ENCODE measurements at places on chromosomes 5 and 9.

- no peaks in the 10 kb centered on the region for H3K27me3 ChIP-seq
- peaks cover 2% of the 10 kb centered on the region for H3K4me1 ChIP-seq
- DNase-seq: no peak
- H3K27ac ChIP-seq: no peak overlapping the region
- no peak overlapping the region for H3K4me3 ChIP-seq
These were observed 155.8 kb downstream of the DAB2IP start for GRCh38 chr9:121807069-121807822.

DNA sequence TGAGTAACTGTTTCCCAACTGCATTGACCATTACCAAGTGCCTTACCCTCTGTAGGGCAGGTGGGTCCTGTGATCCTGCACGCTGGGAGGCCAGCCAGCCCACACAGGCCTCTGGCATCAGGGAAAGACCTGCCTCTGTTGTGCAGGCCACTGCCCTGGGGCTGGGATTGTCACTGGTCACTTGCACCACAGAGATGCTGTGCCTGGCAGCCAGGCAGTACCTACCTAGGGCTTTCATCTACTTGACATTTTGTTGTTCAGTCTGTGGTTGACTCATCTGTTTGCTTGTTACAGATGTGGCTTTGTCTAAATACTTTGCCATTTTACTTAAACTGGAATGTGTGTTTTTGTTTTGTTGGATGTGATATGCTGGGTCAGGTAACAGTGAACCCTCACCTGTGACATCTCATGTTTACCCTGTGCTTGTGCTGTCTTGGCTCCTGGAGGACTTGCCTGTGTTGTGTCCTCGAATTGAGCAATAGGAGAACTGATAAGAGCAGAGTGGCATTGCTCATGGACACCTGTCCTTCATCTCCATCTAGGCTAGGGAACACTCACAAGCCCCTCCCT lies 32.8 kb downstream of the SECISBP2 start:
- H3K4me3 ChIP-seq: no peak overlapping the region
- H3K4me1 ChIP-seq: no peaks in the 10 kb centered on the region
- no peak overlapping the region for H3K27ac ChIP-seq
- H3K36me3 ChIP-seq: peaks cover 61% of the 10 kb centered on the region
- no peak for DNase-seq

GRCh38 chr5:17219006-17219422 lies 1.6 kb downstream of the BASP1 start:
- peaks cover 4% of the 10 kb centered on the region for H3K4me1 ChIP-seq
- DNase-seq: peak; percentile 64
- no peaks in the 10 kb centered on the region for H3K27me3 ChIP-seq
- peak overlapping the region; percentile 20 for H3K27ac ChIP-seq

DNA sequence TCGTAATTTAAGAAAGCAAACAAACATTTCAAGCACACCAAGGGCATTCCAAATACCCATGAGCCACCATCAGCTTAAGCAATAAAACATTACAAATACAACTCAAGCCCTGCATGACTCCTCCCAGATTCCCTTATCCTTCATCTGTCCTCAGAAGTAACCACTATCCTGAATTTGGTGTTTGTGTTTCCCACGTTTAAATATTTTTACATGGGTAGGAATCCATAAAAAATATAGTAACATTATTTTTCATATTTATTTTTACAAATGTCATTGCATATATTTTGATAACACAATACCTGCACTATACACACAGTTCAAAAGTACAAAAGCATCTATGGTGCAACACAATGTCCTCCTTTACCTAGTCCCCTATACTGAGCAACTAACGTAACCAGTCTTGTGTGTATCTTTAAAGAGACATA lies 6.4 kb downstream of the PRKAA1 start:
- peaks cover 2% of the 10 kb centered on the region for H3K4me1 ChIP-seq
- peaks cover 21% of the 10 kb centered on the region for H3K36me3 ChIP-seq
- no peaks in the 10 kb centered on the region for H3K27me3 ChIP-seq

DNA sequence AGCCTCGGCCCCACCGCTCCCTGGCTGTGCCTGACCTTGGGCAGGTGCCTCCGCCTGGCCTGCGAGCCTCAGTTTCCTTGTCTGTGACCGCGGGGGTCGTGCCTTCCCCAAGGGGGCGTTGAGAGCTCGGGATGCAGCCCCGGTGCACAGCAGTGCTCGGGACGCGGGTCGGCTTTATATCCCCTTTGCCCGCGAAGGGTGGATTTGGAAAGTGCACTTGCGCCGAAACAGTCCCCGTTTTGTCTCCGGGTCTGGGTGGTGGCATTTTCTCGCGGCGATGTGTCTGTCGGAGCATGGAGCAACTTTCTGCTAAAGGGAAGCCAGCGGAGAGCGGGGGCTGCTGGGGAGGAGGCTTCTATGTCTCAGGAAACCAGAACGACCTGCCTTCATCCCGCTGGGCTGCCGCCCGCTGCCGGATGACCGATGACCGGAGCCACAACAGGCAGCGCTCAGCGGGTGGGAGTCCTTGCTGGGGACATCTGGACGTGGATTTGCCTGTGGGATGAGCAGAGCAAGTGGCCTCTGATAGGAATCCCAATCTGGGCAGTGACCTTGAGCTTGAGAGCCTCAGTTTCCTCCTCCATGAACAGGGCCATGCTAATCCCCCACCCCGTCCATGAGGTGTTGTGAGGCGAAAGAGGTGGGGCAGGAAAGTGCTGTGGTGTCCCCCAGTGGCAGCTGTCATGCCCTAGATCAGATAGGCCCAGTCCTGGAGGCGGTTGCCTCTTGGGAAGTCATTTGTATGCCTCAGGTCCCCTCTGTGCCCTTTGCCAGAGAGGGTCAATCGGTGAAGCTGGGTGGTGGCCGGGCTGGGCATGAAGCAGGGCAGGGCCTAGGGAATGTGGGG lies 651 bp downstream of the HRH2 start:
- no peak overlapping the region for H3K27ac ChIP-seq
- no peaks in the 10 kb centered on the region for H3K36me3 ChIP-seq
- peak overlapping the region; percentile 41 for H3K4me3 ChIP-seq
- H3K4me1 ChIP-seq: peaks cover 5% of the 10 kb centered on the region

DNA sequence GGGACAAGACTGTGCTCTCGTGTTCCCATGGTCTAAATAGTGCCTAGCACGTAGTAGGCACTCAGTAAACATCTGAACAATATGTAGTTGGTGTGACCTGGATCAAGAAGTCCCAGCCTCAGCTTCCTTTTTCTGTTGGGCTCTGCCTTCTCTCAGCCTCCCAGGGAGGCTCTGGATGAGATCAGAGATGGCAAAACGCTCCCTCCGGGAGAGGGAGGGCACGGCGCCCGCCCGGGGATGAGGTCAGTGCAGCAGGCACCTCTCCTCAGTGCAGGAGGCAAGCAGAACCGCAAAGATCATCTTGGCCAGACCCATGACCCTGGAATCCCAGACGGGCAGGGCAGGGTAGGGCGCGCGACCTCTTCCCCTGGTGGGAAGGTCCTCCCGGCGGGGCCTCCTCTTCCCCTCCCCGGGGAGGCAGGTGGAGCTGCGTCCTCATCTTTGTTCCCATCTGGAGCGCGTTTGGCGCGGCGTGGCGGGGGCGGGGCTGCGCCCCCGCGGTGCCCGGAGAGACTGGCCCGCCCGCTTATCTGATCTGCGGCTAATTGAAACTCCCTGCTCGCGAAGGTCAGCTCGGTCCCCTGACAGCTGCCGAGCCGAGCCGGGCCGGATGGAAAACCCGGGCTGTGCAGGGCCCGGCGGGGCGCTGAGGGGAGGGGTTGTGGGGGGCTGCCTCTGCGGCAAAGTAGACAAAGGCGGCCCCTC lies 60.9 kb downstream of the CXXC5 start:
- DNase-seq: peak; percentile 79
- H3K4me3 ChIP-seq: peak overlapping the region; percentile 42
- no peaks in the 10 kb centered on the region for H3K36me3 ChIP-seq
- H3K27me3 ChIP-seq: no peaks in the 10 kb centered on the region
- H3K27ac ChIP-seq: peak overlapping the region; percentile 72

GRCh38 chr5:54360089-54360488 lies 49.7 kb upstream of the ARL15 start:
- peaks cover 5% of the 10 kb centered on the region for H3K4me1 ChIP-seq
- peaks cover 1% of the 10 kb centered on the region for H3K36me3 ChIP-seq
- H3K27me3 ChIP-seq: no peaks in the 10 kb centered on the region
- no peak overlapping the region for H3K27ac ChIP-seq

DNA sequence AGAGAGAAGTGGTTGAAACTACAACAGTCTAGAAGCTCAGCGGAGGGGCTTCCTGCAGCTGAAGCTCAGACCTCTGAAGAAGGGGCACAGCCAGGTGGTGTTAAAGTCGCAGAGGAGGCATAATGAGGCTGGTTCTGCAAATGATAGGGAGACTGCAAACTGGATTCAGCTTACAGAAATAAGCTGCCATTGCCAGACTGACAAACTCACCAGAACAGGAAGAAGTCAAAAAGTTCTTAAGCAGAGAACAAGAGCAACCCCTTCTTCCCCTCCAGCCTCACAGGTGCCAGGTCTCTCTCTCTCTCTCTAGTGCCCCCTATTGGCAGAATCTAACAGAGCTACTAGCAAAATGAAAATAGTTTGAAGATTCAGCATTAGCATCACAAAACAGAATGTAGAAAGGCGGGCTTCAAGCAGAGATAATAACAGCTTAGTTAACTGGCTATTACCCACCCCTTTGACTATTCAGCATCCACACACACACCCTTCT lies 76.7 kb downstream of the GRAMD2B start:
- no peak for DNase-seq
- H3K4me1 ChIP-seq: peaks cover 10% of the 10 kb centered on the region
- no peak overlapping the region for H3K27ac ChIP-seq

- H3K36me3 ChIP-seq: no peaks in the 10 kb centered on the region
- H3K4me1 ChIP-seq: no peaks in the 10 kb centered on the region
- no peaks in the 10 kb centered on the region for H3K27me3 ChIP-seq
- H3K27ac ChIP-seq: no peak overlapping the region
- no peak for DNase-seq
These were observed 43.1 kb upstream of the TTC39B start for GRCh38 chr9:15349892-15350761.

- DNase-seq: no peak
- no peaks in the 10 kb centered on the region for H3K27me3 ChIP-seq
These were observed 218.6 kb downstream of the MAN2A1 start for GRCh38 chr5:109908366-109908765.

DNA sequence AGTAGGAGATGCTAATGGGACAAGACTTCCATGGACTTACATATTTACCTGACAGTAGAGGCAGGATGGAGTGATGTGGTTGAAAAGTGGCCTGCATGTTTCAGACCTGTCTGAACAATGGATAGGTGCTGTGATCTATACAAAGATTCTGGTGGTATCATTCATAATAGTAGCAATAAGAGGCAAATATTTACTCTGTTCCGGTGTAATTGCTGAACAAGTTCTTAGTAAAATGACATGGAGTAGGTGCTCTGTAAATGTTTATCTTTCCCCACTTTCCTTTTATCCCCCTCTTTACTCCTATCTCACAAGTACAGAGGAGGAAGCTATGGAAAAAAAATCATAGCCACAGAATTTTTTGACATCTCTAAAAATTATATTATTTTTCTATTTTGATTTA lies 159.0 kb upstream of the SLC12A2 start:
- no peak overlapping the region for H3K4me3 ChIP-seq
- H3K4me1 ChIP-seq: no peaks in the 10 kb centered on the region
- no peak for DNase-seq
- H3K27ac ChIP-seq: no peak overlapping the region

- no peak overlapping the region for H3K4me3 ChIP-seq
- DNase-seq: no peak
- peaks cover 4% of the 10 kb centered on the region for H3K4me1 ChIP-seq
- H3K36me3 ChIP-seq: no peaks in the 10 kb centered on the region
These were observed 27.6 kb downstream of the UBE2QL1 start for GRCh38 chr5:6476313-6476661.

All from neuronal stem cell (in vitro differentiated cells).